Cerebellar nuclear complex (tissue), 1 donor: ENCODE measurements at places on chromosomes 16 and 17.

DNA sequence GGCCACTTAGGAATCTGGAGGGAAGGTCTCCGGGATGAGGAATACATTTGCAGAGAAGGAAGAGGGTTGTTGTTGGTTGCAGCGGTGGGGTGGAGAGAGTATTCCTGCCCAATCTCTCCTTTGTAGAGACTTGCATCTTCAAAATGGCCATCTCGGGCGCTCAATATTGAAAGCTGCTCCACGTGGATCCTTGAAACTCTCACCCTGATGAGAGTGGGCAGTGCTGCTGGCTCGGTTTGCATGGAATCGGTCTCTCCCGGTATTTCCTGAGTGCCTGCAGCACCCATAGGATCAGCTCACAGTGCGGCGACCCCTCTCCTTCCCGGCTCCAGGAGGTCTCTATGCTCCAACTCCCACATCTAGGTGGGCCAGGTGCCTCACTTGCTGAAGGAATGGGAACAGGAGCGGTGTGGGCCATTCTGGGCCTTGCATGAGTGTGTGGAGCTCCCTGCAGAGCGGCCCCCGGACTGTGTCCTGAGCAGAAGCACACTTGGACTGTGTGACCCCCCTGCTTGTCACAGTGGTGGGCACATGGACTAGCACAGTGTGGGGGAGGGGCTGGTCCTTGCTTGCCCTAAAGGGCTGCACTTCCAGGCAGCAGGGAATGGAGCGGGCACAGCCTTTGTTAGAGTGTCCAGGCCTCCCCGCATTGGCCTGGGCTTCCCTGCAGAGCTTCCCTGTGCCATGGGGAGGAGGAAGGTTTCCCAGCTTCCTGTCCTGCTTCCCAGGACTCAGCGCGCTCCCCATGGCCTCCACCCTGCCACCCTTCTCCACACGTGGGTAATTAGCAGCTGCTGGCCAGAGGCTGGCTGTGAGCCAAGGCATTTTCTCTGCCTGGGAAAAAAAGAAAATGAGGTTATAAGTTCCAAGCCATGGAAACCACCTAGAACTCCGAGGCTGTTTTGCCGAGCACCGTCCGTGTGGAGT is 139.3 kb downstream of the IRF8 start:
- no peak for DNase-seq

- no peak for DNase-seq
Measured at GRCh38 chr16:19179546-19180490, 11.8 kb downstream of the SYT17 start.

DNA sequence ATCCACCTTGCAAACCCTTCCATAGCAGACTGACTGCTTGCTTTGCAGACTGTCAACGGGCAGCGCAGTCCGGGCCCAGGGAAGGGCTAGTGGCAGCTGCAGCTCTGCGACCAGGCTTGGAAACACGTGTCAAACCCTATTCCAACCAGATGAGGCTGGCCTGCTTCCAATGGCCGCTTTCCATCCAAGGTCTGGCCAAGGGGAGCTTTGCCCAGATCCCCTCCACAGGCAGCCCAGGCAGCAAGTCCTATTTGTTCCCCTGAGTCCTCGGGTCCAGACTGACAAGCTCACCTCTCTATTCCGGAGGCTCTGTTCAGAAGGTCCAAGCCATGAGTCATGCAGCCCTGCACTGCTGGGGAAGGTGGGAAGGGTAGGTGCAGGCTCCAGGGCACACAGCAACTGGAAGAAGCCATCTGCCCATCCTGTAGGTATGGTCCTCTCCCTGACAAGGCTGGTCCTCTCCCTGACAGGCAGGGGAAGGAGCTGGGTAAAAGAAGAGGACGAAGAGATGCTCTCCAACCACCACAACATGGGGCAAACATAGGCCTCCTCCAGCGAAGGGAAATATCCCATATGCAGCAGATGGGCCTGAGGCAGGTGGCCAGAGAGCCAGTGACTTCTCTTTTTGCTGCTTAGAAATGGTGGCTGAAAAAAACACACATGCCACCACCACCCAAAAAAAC is 22.6 kb upstream of the AXIN2 start:
- peak; percentile 26 for DNase-seq

DNA sequence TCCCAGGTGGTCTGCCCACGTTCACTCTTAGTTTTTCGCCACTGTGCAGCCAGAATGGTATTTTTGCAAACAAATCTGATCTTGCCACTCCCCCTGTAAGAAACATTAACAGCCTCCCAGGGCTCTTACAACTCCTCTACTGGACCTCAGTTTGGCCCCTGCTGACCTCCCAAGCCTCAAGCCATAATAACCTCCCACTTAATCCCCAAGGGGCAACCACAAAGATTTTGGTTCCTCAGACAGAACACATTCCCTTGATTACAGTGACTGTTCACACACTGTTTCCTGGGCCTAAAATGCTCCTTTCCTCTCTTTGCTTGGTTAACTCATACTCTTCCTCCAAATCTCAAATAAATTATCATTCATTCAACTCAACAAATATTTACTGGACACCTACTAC is 21.5 kb upstream of the CD300E start:
- no peak for DNase-seq
